ENCODE measurements at places on chromosomes 12 and 14.

DNA sequence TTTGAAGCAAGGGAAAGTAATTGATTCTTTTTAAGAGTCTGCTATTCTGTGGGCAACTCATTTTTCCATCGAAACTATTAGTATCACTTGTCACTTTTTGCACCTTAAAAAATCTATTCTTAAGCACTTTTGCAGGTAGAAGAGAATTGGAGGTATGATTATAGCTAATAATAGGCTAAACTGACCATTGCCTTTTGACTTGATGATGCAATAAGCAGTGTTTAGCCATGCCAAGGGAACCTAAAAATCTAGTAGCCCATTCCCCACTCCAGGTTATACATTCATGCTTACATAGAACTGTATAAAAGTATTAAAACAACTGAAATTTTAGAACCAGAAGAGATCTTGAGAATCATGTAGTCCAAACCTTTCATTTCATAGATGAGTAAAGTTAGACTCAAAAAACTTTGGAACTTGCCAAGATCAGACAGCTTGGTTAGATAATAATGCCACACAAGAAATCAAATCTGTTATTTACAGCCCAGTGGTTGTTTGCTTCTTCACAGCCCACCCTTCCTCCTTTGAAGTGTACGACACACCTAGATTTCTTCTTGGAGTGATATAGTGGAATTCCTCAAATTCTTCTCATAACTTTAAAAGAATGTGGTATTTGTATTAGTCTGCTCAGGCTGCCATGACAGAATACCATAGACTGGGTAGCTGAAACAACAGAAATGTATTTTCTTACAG lies 21.7 kb upstream of the GARIN2 start:
- no peak for DNase-seq

- DNase-seq = peak; percentile 31
These were observed 315.7 kb downstream of the NAV3 start for GRCh38 chr12:78146365-78146772.

DNA sequence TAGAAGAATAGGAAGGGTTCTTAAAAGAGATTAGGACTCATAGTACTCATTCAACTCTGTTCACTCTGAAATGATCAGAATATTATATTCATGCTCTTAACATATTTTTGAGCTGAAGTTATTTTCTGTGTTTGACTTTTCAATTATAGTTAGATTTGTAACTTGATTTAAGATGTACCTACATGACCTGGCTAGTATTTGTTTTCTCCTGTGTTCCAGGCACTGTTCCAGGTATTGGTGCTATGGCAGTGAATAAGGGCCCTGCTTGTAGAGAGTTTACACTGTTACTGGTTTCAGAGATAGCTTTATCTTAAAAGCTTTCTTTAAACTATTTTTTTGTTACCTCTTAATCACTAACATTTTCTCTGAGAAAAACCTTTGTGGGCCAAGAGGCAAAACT lies 19.1 kb upstream of the SLC17A8 start:
- no peak for DNase-seq

DNA sequence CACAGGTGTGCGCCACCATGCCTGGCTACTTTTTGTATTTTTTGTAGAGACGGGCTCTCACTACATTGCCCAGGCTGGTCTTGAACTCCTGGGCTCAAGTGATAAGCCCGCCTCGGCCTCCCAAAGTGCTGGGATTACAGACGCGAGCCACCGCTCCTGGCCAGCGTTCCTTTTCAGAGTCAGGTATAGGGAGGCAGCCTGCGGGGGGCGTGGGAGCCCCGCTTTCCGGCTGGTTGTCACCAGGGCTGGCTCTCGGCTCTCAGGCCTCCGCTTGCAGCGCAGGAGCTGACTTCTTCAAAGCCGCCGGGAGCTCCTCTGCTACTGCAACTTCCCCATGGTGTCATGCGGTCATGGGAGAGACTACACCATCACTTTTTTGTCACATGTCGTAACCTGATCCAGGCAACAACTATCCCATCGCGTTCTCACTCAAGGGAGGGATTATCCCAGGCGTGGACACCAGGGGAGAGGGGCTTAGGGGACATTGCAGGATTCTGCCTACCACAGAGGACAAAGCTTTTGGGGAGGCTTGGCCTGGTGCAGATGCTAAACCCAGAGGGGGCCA lies 129.4 kb downstream of the SCARB1 start:
- DNase-seq = no peak

GRCh38 chr12:107818984-107819383 lies 44.5 kb downstream of the ASCL4 start:
- DNase-seq = no peak

- DNase-seq = peak; percentile 69
These were observed at the start of gene SELPLG for GRCh38 chr12:108633534-108634248. SELPLG (minus strand) TSS chr12:108633894; CDS start chr12:108624307, 9,587 bp downstream.

DNA sequence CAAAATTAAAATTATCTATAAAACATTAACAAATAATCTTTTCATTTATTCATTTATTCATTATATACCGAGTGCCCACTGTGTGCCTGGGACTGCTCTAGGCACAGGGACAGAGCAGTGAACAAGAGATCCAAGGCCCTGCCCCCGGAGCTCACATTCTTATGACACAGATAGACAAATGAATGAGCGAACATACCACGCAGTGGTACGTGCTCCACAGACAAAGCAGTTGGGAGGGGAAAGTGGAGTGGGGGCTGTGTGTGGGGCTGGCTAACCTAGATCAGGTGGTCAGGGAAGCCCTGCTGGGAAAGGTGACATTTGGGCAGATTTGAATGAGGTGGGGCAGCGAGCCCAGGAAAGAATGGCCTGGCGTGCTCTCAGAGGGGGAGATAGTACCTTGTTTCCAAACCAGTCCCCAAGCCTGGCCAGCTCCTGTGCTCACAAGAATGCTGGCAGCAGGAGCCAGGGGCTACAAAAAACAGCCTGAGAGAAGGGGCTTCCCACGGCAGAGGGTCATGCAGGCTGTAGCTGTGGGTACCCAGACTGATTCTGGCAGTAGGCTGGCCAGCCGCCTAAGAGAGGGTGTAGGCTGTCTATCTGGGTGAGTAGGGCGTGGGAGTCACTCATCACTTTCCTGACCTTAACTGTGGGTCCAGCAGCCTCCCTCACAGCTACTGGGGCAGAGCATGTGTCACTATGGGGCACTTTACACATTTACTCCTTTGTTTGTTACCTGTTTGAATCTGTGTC lies 57.8 kb upstream of the ACTN1 start:
- no peak for DNase-seq

DNA sequence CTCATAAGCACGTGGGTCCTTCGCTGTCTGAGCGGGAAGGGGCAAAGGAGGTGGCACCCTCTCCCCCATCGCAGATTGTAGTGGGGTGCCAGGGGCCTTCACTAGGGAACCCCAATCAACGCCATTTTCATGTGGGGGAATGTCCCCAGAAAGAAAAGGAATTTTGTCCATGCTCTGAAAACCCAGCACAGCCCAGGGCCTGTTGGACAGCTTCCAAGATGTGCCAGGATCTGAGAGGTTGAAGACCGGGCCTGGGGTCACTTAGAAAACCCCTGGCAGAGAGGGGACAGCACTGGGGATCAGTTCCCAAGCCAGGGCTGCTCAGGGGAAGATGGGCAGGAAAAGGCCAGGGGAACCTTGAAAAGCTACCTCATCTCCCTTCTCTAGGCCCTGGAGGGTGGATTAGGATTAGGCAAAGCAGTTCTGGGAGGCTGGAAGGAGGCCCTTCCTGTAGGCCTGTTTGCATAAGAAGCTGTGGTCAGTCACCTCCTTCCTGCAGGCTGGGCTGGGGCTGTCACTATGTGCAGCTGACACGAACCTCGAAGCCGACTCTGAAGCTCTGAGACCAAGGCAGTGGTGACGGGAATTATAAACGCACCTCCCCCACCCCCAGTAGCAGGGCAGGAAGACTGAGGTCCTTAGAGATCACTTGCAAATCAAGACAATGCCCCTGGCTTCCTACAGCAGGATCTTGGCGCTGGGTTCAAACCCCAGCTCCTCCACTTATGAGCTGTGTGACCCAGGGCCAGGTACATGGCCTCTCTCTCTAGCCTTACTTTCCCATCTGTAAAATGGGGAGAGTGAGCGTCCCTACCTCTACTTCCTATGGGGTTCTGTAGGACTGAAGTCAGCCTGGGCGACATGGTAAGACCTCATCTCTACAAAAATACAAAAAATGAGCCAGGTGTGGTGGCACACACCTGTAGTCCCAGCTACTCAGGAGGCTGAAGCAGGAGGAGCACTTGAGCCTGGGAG lies 29.0 kb downstream of the TESC start:
- no peak for DNase-seq

DNA sequence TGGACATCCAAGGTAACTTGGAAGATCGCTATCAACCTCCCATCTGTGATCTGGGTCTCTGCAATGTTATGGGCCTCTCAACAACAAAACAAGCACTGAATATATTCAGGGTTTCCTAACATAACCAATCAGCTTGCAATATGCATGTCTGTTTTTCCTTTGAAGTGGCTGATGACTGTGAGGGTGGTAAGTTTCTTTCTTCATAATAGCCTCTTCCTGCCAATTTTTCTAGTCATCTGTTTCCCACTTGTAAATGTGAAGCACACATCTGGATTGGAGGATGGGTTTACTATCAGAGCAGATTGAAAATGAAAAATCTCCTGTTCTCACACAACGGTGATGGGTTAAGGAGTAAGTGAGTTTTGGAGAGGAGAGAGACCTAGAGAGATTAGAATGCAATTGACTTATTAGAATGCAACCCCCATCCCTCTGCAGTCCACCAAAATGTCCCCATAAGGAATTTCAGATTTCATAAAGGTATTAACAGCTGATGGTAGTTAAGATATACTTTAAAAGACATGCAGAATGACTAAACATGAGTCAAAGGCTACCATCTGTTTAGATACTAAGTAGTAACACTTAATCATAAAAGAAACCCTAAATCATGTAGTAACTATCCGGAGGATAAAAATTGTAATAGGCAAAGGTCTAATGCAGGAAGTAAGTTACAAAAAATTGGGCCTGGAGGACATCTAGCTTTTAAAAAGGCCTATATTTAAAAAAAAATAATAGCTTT lies 58.4 kb upstream of the SAV1 start:
- DNase-seq = no peak

- no peak for DNase-seq
These were observed 48.0 kb downstream of the DRAM1 start for GRCh38 chr12:101925361-101925760.

GRCh38 chr12:20946732-20947131 lies 136.2 kb downstream of the SLCO1B3 start:
- DNase-seq = no peak

- DNase-seq = no peak
These were observed 75.0 kb downstream of the TGFB3 start for GRCh38 chr14:75906680-75907280.

GRCh38 chr14:105221598-105222178 lies 26.6 kb upstream of the BTBD6 start:
- DNase-seq = no peak

Data from NCI-H187 (cell line).